Activated CD4-positive, alpha-beta T cell treated with anti-CD3 and anti-CD28 coated beads, Interleukin-2, amount 10 ng/mL, durations not matched to agents 7 days and 5 days (primary cell): ENCODE measurements at places on chromosomes 13 and 19.

DNA sequence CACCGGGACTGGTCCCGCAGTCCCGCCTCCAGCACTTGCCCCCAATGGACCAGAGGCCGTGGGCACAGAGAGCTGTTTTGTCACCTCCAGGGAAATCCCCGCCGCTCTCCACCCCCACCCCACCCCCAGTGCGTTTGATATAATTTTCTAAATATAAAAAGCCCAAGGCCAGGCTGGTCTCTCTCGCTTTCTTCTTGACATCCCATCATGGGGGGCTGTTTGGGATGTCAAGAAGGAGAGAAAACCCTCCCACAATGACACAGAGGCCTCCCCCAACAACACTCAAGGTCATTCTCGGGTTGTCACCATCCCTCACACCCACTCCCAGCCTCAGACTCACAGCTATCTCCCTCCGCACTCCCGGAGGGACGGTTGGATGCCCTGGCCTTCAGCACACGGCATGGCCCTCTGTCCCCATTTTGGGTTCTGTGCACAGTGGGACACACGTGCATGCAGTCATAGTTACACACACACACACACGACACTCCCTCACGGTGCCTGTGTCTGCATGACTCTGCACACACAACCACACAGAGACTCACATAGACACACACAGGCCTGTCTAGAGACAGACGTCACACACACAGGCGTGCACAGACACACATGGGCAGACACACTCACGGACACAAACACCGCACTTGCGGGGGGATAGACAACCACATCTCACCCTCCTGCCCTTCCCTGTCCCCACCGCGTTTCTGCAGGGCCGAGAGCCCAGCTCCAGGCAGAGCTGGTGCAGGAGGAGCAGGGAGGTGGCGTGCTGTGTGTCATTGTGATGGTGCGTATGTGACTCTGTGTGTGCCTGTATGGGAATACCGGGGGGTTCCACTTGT, 4.8 kb upstream of the NFIC start:
- no peak for DNase-seq
- H3K36me3 ChIP-seq, result no peaks in the 10 kb centered on the region
- peak overlapping the region; percentile 78 for H3K4me3 ChIP-seq
- no peak overlapping the region for H3K27ac ChIP-seq
- peaks cover 30% of the 10 kb centered on the region for H3K27me3 ChIP-seq

DNA sequence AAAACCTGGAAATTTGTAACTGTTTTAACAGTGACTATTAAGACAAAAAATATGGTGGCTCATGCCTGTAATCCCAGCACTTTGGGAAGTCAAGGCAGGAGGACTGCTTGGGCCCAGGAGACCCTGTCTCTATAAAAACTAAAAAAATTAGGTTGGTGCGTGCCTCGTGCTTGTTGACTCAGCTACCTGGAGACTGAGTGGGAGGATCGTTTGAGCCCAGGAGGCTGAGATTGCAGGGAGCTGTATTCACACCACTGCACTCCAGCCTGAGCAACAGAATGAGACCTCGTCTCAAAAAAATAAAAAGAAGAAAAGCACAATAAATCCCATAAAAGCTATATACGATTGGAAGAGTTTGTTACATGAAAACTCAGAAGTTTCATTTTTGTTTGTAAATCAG, 23.7 kb downstream of the KLF5 start:
- no peak for DNase-seq
- no peak overlapping the region for H3K4me3 ChIP-seq
- H3K4me1 ChIP-seq, result no peaks in the 10 kb centered on the region
- H3K27ac ChIP-seq, result no peak overlapping the region

- H3K27me3 ChIP-seq, result no peaks in the 10 kb centered on the region
- H3K27ac ChIP-seq, result no peak overlapping the region
- H3K4me3 ChIP-seq, result no peak overlapping the region
Observed at GRCh38 chr13:49711218-49711863, 20.1 kb upstream of the EBPL start.

GRCh38 chr13:94480672-94481145, 1.2 kb upstream of the DCT start:
- H3K27ac ChIP-seq, result no peak overlapping the region
- H3K4me3 ChIP-seq, result no peak overlapping the region
- no peak for DNase-seq
- H3K4me1 ChIP-seq, result no peaks in the 10 kb centered on the region

DNA sequence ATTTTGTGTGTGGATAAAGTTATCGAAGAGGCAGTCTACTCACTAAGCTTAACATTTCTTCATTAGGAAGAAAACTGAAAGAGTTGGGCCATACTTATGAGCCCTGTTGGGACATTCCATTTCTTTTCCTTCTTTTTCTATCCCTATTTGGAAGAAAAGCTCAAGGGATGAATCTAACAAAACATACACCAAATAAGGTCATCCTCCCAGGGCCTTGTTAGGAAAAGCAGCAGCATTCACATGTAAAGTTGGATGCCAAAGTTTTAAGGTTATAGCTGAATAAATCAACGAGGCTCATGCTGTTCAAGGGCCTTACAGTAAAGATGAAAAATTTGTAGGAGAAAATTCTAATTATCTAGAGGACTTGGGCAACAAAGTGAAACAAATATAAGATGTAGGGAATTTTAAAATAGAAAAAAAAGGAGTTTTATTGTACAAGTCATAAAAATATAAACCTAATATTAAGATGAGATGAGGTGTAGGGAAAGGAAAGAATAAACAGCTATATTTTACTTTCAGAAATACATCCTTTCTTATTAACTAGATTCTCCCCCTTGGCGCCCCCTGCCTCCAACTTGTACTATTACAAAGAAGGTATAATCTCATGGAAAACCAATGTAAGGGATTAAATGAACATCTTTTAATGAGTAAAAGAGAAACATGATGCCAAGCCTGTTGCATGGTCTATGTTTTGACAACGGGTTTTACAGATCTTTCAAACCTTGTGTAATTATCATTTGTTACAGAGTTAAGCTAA, 160.4 kb downstream of the PCDH20 start:
- H3K27ac ChIP-seq, result no peak overlapping the region
- no peaks in the 10 kb centered on the region for H3K4me1 ChIP-seq
- no peak for DNase-seq
- no peaks in the 10 kb centered on the region for H3K36me3 ChIP-seq

DNA sequence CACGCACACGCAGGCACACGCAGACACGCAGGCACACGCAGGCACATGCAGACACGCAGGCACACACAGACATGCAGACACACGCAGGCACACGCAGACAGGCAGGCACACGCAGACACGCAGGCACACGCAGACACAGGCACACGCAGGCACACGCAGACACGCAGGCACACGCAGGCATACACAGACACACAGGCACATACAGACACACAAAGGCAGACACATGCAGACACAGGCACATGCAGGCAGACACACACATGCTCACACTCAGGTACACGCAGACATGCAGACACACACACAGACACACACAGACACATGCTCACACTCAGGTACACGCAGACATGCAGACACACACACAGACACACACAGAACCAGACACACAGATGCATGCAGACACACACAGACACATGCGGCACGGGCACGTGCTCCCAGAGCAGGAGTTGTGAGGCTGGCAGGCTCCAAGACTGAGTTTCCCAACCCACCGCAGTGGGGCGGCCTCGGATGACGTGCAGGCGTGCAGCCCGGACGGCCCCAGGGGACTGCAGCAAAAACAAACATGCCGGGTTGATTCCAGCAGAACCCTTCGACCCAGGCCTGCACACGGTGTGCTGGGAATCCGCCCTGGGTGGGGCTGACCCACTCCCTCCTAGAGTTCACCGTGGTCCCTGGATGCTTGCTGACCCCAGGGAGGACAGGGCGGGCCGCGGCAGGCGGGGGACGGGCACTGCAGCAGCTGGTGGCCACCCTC, 100.0 kb downstream of the GADD45B start:
- H3K27ac ChIP-seq, result no peak overlapping the region
- no peaks in the 10 kb centered on the region for H3K36me3 ChIP-seq
- H3K4me1 ChIP-seq, result peaks cover 10% of the 10 kb centered on the region
- no peak overlapping the region for H3K4me3 ChIP-seq
- no peak for DNase-seq

- H3K27ac ChIP-seq, result no peak overlapping the region
- H3K4me3 ChIP-seq, result no peak overlapping the region
- H3K36me3 ChIP-seq, result peaks cover 21% of the 10 kb centered on the region
- no peak for DNase-seq
- no peaks in the 10 kb centered on the region for H3K4me1 ChIP-seq
Observed at GRCh38 chr19:38713227-38713649, 31.0 kb downstream of the CAPN12 start.

GRCh38 chr13:88136098-88136790, 465.1 kb downstream of the SLITRK5 start:
- no peaks in the 10 kb centered on the region for H3K36me3 ChIP-seq
- no peak overlapping the region for H3K27ac ChIP-seq
- DNase-seq, result no peak
- no peaks in the 10 kb centered on the region for H3K4me1 ChIP-seq

DNA sequence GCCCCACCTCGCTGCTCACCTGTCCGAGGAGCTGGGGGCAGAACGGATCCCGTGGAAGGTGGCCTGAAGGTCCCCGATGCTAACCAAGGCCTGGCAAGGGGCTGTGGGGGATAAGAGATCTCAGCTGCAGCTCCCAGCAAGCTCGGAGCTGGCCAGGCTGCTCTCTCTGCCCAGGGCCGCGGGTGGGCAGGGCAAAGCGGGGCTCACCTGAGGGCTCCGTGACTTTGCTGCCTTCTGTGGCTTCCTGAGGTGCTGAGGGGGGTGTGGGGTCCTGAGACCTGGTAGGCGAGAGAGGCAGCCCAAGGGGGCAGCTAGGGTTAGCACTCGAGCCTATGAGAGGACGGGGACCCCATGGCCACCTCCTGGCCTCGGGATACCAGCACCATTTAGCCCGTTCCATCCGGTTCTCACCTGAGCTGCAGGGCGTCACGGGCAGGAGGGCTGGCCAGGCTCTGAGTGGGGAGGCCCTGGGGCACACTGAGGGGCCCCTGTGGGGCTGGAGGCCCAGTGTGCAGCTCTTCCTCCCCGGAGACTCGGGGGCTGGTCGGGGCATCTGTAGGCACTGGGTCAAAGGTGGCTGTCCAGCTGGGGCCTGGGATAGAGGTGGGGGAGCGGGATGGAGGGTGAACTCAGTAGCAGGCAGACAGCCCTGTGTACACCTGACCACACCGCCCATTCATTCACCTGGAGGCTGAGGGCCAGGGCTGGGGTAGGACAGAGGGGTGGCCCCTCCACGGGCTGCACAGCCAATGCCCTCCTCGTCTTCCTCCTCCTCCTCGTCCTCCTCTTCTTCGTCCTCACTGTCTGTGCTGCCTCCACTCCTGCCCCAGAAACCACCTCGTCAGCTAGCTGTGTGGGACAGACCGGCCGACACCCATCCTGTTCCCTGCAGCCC, 3.1 kb upstream of the TMEM86B start:
- no peaks in the 10 kb centered on the region for H3K27me3 ChIP-seq
- peaks cover 2% of the 10 kb centered on the region for H3K4me1 ChIP-seq
- DNase-seq, result no peak
- H3K4me3 ChIP-seq, result no peak overlapping the region

- no peak overlapping the region for H3K4me3 ChIP-seq
- H3K27me3 ChIP-seq, result peaks cover 2% of the 10 kb centered on the region
- no peak for DNase-seq
- no peaks in the 10 kb centered on the region for H3K4me1 ChIP-seq
Observed at GRCh38 chr19:4224470-4224869, 4.9 kb upstream of the EBI3 start.

GRCh38 chr13:110415669-110416068, 108.6 kb downstream of the COL4A2 start:
- peaks cover 5% of the 10 kb centered on the region for H3K4me1 ChIP-seq
- peaks cover 73% of the 10 kb centered on the region for H3K27me3 ChIP-seq
- DNase-seq, result no peak
- no peak overlapping the region for H3K4me3 ChIP-seq

- H3K27me3 ChIP-seq, result peaks cover 36% of the 10 kb centered on the region
- H3K27ac ChIP-seq, result no peak overlapping the region
- no peaks in the 10 kb centered on the region for H3K36me3 ChIP-seq
- DNase-seq, result no peak
Observed at GRCh38 chr13:39144391-39144790, 106.1 kb downstream of the NHLRC3 start.

DNA sequence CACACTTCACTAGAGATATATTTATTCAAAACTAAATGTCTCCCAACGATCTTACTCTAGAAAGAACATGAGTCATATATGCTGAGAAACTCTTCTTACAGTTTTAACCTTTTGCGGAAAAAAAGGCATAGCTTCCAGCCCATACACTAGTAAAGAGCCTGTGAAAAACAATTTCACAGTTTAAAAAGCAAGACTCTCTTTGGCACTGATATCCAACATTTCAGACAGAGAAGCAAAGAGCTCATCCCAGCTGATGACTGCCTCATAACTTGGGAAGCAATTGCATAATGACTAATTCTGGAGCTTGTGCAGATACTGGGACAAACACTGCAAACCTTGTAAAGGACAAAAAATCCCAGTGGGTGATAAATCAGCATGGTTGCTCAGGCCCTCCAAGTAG, 88.0 kb downstream of the ENOX1 start:
- H3K36me3 ChIP-seq, result no peaks in the 10 kb centered on the region
- H3K27ac ChIP-seq, result no peak overlapping the region
- DNase-seq, result no peak
- H3K27me3 ChIP-seq, result peaks cover 9% of the 10 kb centered on the region
- H3K4me1 ChIP-seq, result no peaks in the 10 kb centered on the region

DNA sequence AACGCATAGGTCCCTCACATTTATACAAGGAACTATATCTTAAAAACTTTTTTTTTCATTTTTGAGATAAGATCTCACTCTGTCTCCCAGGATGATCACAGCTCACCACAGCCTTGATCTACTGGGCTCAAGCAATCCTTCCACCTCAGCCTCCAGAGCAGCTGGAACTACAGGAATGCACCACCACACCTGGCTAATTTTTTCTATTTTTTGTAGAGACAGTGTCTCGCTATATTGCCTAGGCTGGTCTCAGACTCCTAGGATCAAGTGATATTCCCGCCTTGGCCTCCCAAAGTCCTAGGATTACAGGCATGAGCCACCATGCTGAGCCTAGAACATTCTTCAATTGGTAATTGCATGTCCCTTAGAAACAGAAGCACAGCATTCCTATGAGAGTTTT, 41.7 kb downstream of the RCBTB1 start:
- H3K27me3 ChIP-seq, result no peaks in the 10 kb centered on the region
- H3K36me3 ChIP-seq, result peaks cover 31% of the 10 kb centered on the region
- no peak overlapping the region for H3K27ac ChIP-seq
- H3K4me1 ChIP-seq, result peaks cover 25% of the 10 kb centered on the region

GRCh38 chr19:16143399-16144215, at the start of gene HSH2D:
Gene HSH2D, plus strand, starts transcription at chr19:16143685. Its CDS starts 5,066 bp downstream, at chr19:16148751.
- peak within 1 kb of the TSS; percentile 98 for H3K27ac ChIP-seq
- peaks cover 20% of the 10 kb centered on the region for H3K36me3 ChIP-seq
- no peaks in the 10 kb centered on the region for H3K27me3 ChIP-seq

- peak overlapping the region; percentile 89 for H3K27ac ChIP-seq
- H3K4me1 ChIP-seq, result peaks cover 32% of the 10 kb centered on the region
- H3K4me3 ChIP-seq, result peak overlapping the region; percentile 80
- H3K27me3 ChIP-seq, result peaks cover 7% of the 10 kb centered on the region
Observed at GRCh38 chr19:32580353-32580900, 563 bp upstream of the PDCD5 start.
